T follicular helper cell (primary cell): ENCODE measurements at places on chromosomes 13 and 19.

DNA sequence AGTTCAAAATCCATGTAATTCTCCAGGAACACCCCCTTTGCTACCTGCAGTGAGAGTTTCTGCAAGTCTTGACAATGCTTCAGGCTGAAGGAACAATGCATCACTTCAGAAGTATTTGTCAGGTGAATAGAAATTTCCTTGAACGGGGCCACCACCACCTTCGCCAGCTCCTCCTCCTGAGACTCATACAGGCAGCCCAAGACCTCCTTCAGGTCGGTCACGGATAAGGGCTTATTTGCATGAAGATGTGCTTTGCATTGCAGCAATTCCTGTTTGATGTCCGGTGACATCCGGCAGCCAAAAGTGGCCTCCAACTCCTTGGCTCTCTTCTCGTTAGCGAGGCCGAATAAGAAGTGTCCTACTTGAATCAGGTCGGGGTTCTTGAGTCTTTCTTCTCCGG lies 8.4 kb downstream of the NLRP7 start:
- no peak for DNase-seq

GRCh38 chr13:24145240-24145639 lies 15.3 kb upstream of the SPATA13 start:
- DNase-seq, result no peak

GRCh38 chr13:102715447-102715846 lies 20.6 kb upstream of the METTL21C start:
- DNase-seq, result no peak

DNA sequence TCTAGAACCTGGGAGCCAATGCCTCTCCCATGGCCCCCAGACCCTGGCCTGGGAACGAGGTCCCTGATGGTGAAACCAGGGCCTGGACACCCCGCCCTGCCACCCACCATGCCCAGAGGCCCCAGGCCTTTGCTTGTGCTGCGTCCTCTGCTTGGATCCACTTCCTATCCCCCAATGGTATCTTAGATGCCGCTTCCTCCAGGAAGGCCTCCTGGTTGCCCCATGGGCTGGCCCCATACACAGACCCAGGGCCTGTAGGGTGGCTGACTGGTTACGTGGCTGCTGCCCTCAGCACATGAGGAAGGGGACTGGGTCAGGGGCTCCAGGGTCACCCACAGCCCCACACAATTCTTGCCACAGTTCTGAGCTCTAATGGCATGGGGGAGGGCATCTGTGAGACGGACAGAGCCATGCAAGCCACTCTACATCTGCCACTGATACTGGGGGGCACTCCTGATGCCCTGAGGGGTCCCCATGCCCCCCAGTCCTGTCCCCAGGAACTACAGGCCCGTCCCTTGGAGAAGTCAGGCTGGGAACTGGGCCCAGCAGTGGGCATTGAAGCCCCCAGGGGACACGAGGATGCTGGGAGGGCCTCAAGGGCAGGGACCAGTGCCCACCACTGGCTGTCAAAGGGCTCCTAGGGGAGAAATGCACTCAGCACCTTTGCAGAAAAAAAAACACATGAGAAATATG lies 5.0 kb downstream of the RPL36 start:
- no peak for DNase-seq

- no peak for DNase-seq
Measured at GRCh38 chr13:27926644-27927434, 7.0 kb downstream of the PDX1 start.

DNA sequence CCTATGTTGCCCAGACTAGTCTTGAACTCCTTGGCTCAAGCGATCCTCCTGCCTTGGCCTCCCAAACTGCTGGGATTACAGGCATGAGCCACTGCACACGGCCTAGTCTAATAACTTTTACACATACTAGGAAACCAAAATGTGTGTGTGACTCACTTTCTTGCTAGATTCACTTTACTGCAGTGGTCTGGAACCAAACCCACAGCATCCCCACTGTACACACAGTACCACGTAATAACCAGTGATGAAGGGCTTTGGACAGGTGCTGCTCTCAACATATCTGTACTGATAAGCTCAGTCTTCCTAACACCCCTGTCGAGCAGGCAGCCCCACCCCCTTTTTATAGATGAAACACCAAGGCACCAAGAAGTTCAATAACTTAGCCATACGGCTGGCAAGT lies 5.1 kb downstream of the DNMT1 start:
- no peak for DNase-seq

DNA sequence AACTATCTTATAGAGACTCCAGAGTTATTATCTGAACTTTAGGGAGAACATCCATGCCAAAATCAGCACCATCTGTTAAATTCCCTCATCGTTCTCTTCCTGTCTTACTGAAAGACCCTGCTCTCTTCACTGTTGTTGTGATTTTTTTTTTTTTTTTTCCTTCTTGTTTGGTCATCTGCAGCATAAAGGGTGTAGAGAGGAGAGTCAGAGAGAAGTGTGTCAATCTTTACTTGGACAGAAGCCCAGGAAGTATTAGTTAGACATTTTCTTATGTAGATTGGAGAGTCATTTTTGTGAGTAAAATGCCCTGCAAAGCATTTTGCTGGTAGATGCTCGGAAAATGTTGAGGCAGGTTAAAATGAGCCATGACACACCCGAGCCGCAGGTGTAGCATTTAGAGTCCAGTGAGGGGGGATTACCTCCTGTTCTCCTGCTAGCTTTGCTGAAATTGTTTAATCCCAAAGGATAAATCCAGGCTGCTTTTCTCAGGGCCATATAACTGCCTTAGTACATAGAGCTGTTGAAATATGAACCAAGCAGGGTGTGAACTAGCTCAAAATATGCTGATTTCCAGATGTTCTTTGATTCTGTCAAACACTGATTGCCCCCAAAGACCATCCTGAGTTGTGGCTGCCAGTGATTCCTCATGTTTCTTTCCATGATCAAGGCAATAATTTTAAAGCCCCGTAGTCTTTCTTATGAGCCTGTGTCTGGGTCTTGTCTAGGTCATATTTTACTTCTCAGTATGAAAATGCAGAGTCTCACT lies 143.5 kb downstream of the DCT start:
- DNase-seq, result no peak

- no peak for DNase-seq
Measured at GRCh38 chr19:3625996-3626472, 556 bp downstream of the CACTIN start.

- DNase-seq, result no peak
Measured at GRCh38 chr19:1011831-1012333, 9.0 kb downstream of the TMEM259 start.

- no peak for DNase-seq
Measured at GRCh38 chr13:53050151-53050550, 21.5 kb downstream of the OLFM4 start.

GRCh38 chr19:17455308-17456123 lies 5.2 kb downstream of the NXNL1 start:
- DNase-seq, result no peak

GRCh38 chr13:113510871-113511270 lies 20.4 kb upstream of the DCUN1D2 start:
- no peak for DNase-seq

DNA sequence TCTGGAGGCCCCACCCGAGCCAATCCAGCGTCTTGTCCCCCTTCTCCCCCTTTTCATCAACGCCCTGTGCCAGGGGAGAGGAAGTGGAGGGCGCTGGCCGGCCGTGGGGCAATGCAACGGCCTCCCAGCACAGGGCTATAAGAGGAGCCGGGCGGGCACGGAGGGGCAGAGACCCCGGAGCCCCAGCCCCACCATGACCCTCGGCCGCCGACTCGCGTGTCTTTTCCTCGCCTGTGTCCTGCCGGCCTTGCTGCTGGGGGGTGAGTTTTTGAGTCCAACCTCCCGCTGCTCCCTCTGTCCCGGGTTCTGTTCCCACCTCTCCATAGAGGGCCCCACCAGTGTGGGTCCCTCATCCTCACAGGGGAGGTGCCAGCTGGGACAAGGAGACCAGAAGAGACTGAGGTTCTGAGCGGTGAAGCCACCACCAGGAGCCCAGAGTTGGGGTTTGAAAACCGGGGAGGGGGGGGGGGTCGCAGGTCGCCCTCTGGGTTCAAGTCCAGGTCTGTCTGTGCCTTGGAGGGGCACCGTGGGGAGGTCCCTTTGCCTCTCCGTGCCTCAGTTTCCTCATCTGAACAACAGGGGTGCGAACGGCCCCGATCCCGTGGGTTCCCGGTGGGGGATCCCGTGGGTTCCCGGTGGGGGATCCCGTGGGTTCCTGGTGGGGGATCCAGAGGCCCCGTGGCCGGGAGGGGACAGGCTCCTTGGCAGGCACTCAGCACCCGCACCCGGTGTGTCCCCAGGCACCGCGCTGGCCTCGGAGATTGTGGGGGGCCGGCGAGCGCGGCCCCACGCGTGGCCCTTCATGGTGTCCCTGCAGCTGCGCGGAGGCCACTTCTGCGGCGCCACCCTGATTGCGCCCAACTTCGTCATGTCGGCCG lies at the start of gene ELANE:
TSS of gene ELANE (plus strand) at position 168 of the 878 bp plus-strand sequence. CDS start at position 194, 26 bp downstream.
- DNase-seq, result no peak

GRCh38 chr19:36526581-36526980 lies 1.5 kb downstream of the ZNF260 start:
- DNase-seq, result no peak

DNA sequence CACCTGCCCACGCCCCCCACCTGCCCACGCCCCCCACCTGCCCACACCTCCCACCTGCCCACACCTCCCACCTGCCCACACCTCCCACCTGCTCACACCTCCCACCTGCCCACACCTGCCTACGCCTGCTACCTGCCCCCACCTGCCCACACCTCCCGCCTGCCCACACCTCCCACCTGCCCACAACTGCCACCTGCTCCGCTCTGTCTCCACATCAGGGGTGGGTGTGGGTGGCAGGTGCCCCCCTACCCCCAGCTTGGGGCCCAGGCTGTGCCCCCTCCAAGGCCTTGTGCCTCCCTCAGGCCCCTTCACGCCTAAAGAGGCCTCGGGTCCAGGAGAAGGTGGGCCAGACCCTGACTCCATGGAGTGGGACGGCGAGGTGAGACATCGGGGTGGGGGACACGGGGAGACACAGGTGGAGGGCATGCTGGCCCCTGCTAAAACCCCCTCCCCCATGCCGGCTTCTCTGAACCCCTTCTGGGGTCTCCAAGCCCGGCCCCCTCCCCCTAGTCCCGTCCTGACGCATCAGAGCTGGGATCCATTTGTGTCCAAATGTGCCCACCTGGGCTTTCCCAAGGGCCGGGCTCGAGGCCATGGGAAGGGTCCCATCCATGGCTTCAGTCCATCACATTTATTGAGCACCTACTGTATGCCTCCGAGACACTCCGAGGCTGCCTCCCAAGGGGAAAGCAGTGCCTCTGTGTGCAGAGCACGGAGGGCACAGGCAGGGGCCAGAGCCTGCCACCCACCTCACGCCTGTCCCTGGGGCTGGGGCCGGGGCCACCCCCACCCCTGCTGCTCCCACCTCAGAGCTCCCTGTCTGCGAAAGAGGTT lies 4.9 kb downstream of the PLK5 start:
- DNase-seq, result no peak

GRCh38 chr13:61095885-61096284 lies 319.8 kb downstream of the PCDH20 start:
- no peak for DNase-seq

- no peak for DNase-seq
Measured at GRCh38 chr19:44752123-44752815, 3.8 kb downstream of the BCL3 start.

- DNase-seq, result no peak
Measured at GRCh38 chr13:112941349-112941748, 27.7 kb upstream of the MCF2L start.

GRCh38 chr13:111899714-111900389 lies 167.1 kb upstream of the SOX1 start:
- no peak for DNase-seq

DNA sequence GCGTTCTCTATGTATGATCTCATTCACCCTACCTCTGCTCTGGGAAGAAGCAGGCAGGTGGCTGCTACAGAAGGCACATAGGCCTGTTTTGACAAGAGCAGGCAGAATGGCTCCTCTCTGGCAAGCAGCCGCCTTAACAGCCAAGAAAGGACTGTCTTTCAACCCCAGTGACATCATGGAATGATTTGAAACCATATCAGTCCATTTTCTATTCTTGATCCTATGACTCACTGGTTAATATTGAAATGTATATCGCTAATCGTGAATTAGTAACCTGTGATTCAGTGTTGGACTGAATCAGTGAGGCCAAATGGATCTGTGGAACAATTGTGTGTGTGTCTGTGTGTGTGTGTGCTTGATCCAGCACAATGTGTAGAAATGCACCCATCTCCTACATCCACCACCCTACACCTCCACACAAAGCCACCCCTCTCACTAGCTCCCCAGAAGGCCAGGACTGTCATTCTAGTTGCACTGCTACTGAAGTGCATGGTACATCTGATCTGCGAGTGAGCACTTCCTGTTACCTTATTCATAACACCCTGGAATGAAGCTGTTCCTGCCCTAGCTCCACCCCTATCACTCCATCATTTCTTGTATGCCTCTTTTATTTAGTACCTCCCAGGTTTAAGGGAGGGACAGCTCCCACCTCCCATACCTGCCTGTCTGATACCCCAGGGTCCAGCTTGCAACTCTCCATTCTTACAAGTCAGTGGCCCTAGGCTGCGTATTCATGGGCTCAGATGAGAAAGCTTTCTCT lies 460.0 kb downstream of the FOXO1 start:
- DNase-seq, result no peak

DNA sequence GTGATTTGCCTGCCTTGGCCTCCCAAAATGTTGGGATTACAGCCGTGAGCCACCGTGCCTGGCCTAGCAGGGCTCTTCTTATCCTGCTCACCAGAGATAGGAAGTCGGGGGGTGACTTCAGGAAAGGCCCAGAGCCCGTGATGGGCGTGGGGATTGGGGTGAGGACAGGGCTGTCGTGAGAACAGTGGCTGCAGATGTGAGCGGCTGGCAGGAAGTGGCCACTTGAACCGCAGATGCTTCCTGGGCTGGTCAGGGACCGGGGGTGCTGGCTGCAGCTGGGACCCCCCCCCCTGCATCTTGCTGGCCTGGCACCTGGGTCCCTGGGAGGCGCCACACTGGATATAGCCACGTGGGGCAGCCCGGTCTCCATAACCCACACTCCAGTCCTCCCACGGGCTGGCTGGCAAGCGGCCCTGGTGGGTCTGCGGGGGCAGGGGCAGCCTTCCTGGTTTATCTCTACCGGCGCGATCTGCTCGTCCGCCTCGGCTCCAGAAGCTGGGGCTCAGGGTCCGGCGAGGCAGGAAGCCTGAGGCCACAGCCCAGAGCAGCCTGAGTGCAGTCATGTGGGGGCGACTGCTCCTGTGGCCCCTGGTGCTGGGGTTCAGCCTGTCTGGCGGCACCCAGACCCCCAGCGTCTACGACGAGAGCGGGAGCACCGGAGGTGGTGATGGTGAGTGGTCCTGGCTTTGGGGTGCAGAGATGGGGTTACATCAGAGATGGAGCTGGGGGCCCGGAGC lies at the start of gene F2RL3:
TSS of gene F2RL3 (plus strand) at position 371 of the 737 bp plus-strand sequence. CDS start at position 562, 191 bp downstream.
- no peak for DNase-seq
